Neural progenitor cell (in vitro differentiated cells): ENCODE measurements at places on chromosomes 3 and 15.
A peak's percentile ranks its signal among the peaks of the same experiment; 100 is the strongest.

DNA sequence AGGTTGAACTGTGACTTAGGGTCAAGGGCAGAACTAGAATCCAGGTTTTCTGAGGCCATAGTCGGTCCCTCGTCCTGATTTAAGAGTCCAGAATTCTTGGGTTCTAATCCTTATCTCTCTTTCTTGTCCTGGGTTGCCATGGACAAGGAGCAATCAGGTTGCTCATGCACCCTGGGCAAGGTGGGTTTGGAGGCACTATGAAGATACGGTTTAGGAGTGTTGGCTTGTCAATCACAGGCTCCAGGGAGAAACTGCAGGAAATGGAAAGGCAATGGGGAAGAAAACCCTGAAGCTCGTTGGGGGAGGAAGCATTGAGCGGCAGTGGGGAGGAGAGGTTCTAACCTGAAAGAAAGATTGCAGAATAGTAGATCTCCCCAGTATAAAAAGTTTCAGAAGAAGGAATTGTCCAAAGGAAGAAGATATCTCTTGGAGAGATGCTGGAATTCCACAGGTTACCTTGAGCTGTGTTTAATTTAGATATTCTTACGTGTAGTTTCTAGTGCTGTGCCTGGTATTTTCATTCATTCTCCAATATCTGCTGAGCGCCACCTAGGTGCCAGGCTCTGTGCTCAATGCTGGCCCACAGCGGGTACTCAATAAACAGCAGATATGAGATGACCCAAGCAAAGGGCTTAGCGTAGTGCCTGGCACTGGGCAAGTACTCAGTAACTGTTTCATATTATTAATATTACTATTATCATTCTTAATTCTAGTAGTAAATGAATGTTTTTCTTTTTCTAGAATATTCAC, 2.0 kb downstream of the ACAN start:
- no peak overlapping the region for H3K4me3 ChIP-seq
- H3K27me3 ChIP-seq: peaks cover 70% of the 10 kb centered on the region
- no peak overlapping the region for H3K27ac ChIP-seq
- no peaks in the 10 kb centered on the region for H3K36me3 ChIP-seq

DNA sequence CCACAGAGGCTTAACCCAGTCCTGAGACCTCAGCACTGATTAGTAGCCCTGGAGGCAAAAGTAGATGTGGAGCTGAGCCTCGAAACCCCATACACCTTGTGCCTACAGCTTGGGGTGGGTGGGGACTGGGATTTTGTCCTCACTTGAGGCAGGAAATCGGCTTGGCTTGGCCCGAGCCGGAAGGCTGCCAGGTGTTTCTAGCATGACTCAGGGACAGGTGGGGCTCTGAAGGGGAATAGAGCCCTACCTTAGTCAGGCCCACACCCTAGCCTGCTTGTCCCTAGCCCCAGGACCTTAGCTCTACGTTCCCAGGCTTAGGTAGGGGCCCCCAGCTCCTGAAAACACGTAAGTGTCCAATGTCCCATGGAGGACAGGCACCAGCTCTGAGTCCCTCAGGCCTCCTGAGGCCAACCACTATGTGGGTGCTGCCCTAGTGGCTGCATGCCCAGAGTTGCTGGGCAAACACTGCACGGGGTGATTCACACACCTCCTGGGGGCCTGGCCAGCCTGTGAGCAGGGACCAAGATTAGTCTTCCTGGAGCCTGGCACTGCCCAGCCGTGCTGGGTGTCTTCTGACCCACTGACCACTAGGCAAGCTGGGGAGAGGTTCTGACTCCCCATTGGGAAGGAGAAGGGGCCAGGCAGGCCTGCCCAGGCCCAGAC, 3.1 kb downstream of the MST1R start:
- H3K4me1 ChIP-seq: no peaks in the 10 kb centered on the region
- peaks cover 6% of the 10 kb centered on the region for H3K27me3 ChIP-seq
- no peak overlapping the region for H3K27ac ChIP-seq
- H3K36me3 ChIP-seq: no peaks in the 10 kb centered on the region

DNA sequence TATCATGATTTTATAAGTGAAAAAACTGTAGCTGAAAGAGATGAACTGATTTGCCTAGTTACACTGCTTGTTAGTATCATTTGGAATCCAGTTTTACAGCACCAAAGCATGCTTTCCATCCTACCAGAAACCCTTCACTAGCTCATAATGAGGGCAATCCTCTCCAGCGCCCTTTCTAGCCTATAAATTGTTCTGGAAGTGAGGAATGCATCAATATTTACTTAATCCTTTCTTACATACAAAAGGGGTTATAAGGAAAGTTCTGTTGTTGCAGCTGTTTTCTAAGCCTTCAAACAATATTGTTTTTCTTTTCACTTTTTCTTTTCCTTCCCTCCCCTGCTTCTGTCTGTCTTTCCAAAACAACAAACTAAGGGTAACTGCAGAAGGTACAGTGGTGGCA, 11.0 kb upstream of the PCCB start:
- no peaks in the 10 kb centered on the region for H3K27me3 ChIP-seq
- H3K4me3 ChIP-seq: no peak overlapping the region
- H3K4me1 ChIP-seq: no peaks in the 10 kb centered on the region

- H3K27me3 ChIP-seq: no peaks in the 10 kb centered on the region
- H3K4me3 ChIP-seq: no peak overlapping the region
These were observed 65.3 kb downstream of the CHAC1 start for GRCh38 chr15:41018534-41018933.

DNA sequence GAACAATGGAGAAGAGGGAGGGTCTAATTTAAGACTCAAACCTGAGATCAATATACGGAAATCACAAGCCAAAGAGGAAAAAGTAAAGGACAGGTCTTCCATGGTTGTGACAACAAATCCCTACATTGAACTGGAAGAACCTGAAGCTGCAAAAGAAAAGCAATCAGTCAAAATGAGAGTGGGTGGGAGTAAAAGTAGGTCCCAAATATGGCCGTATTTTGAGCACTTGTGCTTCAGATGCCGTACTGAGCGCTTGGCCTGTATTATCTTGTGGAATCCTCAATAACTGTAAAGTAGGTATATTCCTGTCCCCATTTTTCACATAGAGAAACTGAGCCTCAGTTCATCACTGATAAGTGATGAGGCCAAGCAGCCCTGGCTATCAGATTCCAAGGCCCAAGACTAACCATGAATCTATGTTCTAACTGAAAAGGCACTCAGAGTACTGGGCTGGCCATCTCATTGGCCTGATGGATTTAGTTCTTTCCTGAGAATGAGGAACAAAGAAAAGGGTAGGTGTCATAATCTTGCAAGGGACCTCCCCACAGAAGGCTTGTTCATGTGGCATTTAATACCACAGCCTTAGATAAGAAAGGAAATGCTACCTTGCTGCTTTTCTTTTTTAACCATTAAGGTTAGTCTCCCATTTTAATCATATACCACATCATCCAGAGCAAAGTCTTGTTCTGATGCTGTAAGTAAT, 52.5 kb downstream of the LRRN1 start:
- H3K4me3 ChIP-seq: no peak overlapping the region
- H3K36me3 ChIP-seq: no peaks in the 10 kb centered on the region
- DNase-seq: peak; percentile 4
- H3K27me3 ChIP-seq: no peaks in the 10 kb centered on the region
- no peak overlapping the region for H3K27ac ChIP-seq

DNA sequence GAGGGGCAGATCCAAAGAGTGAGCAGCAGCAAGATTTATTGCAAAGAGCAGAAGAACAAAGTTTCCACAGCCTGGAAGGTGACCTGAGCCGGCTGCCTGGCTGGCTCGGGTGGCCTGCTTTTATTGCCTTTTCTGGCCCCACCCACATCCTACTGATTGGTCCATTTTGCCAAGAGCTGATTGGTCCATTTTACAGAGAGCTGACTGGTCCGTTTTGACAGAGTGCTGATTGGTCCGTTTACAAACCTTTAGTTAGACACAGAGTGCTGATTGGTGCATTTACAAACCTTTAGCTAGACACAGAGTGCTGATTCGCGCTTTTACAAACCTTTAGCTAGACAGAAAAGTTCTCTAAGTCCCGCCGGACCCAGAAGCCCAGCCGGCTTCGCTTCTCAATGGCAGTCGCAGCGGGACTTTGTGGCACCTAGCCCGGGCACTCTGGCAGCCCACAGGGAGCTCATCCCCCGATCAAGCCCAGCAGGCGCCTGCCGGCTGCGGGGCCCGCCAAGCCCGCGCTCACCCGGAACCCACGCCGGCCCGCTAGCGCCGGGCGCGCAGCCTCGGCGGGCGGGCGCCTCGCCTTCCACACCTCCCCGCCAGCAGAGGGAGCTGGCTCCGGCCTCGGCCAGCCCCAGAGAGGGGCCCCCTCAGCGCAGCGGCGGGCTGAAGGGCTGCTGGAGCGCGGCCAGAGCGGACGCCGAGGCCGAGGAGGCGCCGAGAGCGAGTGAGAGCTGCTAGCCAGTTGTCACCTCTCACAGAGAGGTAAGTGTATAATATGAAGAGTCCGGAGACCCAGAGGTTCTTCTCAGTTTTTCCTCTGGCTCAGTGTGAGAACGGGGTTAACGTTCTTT, 339.2 kb downstream of the CHL1 start:
- H3K27ac ChIP-seq: no peak overlapping the region
- DNase-seq: peak; percentile 51
- no peaks in the 10 kb centered on the region for H3K36me3 ChIP-seq
- no peaks in the 10 kb centered on the region for H3K27me3 ChIP-seq

GRCh38 chr3:175288621-175289020, 429.5 kb downstream of the NAALADL2 start:
- DNase-seq: no peak
- H3K27me3 ChIP-seq: no peaks in the 10 kb centered on the region
- no peak overlapping the region for H3K4me3 ChIP-seq
- no peak overlapping the region for H3K27ac ChIP-seq
- no peaks in the 10 kb centered on the region for H3K4me1 ChIP-seq

- DNase-seq: no peak
- H3K27ac ChIP-seq: no peak overlapping the region
- H3K36me3 ChIP-seq: no peaks in the 10 kb centered on the region
- H3K4me3 ChIP-seq: no peak overlapping the region
- H3K27me3 ChIP-seq: no peaks in the 10 kb centered on the region
These were observed 182.0 kb downstream of the SLCO3A1 start for GRCh38 chr15:92035551-92035950.

- no peak overlapping the region for H3K4me3 ChIP-seq
- DNase-seq: no peak
- H3K36me3 ChIP-seq: no peaks in the 10 kb centered on the region
- no peaks in the 10 kb centered on the region for H3K27me3 ChIP-seq
These were observed 54.6 kb upstream of the PIAS1 start for GRCh38 chr15:67999320-68000100.

- no peaks in the 10 kb centered on the region for H3K4me1 ChIP-seq
- no peaks in the 10 kb centered on the region for H3K36me3 ChIP-seq
- H3K27ac ChIP-seq: no peak overlapping the region
These were observed 101.9 kb upstream of the GALNT15 start for GRCh38 chr3:16072420-16073110.

DNA sequence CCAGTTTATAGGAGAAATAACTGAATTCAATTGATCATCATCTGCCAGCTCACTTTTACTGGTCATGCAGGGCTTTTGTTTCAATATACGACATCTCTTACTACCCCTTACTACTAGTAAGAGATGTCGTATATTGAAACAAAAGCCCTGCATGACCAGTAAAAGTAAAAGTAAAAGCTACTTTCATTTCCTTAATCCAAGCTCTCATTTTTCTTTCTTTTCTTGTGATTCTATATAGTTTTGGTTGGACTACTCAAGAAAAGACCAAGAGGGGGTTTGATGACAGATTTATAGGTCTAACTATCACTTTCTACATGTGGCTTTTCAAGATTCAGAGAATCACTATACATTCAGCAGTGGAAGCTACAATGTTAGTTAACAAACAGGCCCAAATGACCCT, 1237.3 kb downstream of the ROBO2 start:
- H3K27ac ChIP-seq: no peak overlapping the region
- H3K4me1 ChIP-seq: peaks cover 9% of the 10 kb centered on the region
- no peaks in the 10 kb centered on the region for H3K27me3 ChIP-seq
- H3K36me3 ChIP-seq: no peaks in the 10 kb centered on the region
- no peak for DNase-seq

DNA sequence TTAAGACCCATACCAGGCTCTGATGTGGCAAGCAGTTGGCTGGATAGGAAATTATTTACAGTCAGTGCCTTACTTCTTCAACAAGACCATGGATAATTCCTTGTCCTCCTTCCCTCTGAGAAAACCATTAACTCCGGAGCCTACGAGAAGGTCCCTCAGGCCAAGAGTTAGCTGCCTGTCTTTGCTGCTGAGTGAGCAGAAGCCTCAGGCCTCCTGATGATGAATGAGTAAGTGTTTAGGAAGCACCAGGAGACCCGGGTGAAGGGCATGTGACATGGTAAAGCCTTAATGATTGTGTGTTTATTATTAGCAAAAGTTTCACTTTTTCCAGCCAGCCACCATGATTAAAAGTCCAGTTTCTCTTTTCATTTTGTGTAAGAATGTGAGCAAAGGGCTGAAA, 174.9 kb upstream of the TOPAZ1 start:
- H3K27me3 ChIP-seq: no peaks in the 10 kb centered on the region
- peaks cover 17% of the 10 kb centered on the region for H3K4me1 ChIP-seq
- no peak overlapping the region for H3K27ac ChIP-seq
- H3K4me3 ChIP-seq: no peak overlapping the region
- DNase-seq: no peak

DNA sequence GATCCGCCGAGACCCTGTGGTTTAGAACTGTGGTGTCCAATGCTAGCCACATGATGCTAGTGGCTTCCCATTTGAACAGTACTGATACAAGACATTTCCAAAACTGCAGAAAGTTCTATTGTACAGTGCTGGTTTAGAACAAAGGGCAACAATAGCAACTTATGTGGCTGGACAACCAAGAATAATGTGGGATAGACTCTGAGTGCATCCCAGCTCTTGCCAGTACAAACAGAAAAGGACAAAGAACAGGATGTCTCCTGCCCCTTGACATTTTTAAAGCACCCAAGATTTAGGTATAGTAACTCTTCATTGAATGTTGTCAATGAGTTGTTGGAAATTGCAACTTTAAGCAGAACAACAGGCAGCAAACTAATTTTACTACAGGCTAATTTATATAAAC, 107.3 kb downstream of the ZNF385D start:
- no peaks in the 10 kb centered on the region for H3K36me3 ChIP-seq
- no peak overlapping the region for H3K4me3 ChIP-seq

DNA sequence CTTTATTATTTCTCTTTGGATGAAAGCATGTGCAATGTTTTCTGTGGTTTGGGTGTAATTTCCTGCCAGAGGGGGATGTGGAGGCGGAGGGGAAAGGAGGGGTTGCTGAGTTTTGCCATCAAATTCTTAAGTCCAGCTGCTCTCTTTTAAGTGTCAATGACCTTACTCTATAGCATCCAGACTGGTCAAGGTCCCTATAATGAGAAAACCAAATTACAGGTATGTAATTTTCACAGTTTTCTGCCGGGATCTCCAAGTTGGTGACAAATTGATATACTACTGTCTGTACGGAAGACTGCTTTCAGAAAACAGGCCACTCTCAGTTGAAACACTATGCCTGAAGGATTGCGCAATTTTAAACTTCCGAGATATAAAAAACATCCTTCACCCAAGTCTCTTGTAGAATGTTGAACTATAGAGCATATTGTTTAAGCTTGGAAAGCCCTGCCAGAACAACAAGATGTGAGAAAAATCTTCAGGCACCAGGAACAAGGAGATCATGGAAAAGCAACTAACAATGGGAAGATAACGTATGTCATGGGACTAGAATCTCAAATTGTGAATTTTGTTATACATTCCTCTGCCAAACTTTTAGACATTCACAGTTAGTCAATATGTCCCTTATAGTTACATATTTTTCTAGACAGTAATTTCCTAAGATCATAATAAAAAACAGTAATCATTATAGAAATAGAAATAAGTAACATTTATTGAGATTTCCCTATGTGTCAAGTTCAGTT, 300.7 kb upstream of the SATB1 start:
- no peak for DNase-seq
- peaks cover 1% of the 10 kb centered on the region for H3K27me3 ChIP-seq
- peaks cover 12% of the 10 kb centered on the region for H3K4me1 ChIP-seq
- H3K27ac ChIP-seq: no peak overlapping the region
- no peak overlapping the region for H3K4me3 ChIP-seq

- DNase-seq: no peak
- no peak overlapping the region for H3K27ac ChIP-seq
- H3K36me3 ChIP-seq: no peaks in the 10 kb centered on the region
- no peaks in the 10 kb centered on the region for H3K4me1 ChIP-seq
These were observed 10.7 kb downstream of the B2M start for GRCh38 chr15:44722011-44722410.
